ENCODE measurements at places on chromosomes 1 and 21.

- no peak for DNase-seq
Observed at GRCh38 chr1:91564888-91565701, 64.4 kb downstream of the CDC7 start.

GRCh38 chr21:37912616-37913015, 3.6 kb downstream of the KCNJ6 start:
- no peak for DNase-seq

GRCh38 chr1:94012708-94013366, 103.6 kb upstream of the GCLM start:
- no peak for DNase-seq

- DNase-seq: no peak
Observed at GRCh38 chr1:45187725-45188124, 18.7 kb downstream of the ZSWIM5 start.

DNA sequence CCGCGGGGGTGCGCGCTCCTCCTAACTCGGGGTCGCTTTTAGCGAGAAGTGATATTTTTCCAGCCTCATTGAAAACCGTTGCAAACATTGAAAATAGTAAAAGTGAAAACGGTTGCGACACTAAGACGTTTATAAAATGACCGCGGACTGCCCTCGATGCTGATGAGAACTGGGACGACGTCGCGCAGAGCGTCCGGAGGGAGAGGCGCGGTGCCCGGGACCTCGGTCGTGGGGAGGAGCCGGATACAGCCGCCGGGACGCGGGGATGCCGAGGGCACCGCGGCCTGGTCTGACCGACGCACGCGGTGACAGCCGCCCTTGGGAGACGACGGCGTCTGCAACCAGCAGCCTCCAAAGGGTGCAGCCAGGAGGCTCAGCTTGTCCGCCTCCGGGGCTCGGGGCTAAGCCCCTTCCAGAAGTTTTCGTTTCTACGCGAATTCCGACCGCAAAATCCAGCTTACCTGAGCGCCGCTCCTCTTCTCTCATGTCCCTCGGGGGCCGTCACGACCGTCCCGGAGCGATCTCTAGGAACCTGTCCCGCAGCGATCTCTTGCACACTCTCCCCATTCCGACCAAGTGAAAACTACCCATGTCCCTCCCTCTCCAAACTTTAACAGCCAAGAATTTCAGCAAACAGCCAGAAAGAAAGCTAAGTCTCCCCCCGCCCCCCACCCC, 144.4 kb upstream of the ETS2 start:
- no peak for DNase-seq

- DNase-seq: no peak
Observed at GRCh38 chr21:29379517-29380054, 80.9 kb downstream of the BACH1 start.

DNA sequence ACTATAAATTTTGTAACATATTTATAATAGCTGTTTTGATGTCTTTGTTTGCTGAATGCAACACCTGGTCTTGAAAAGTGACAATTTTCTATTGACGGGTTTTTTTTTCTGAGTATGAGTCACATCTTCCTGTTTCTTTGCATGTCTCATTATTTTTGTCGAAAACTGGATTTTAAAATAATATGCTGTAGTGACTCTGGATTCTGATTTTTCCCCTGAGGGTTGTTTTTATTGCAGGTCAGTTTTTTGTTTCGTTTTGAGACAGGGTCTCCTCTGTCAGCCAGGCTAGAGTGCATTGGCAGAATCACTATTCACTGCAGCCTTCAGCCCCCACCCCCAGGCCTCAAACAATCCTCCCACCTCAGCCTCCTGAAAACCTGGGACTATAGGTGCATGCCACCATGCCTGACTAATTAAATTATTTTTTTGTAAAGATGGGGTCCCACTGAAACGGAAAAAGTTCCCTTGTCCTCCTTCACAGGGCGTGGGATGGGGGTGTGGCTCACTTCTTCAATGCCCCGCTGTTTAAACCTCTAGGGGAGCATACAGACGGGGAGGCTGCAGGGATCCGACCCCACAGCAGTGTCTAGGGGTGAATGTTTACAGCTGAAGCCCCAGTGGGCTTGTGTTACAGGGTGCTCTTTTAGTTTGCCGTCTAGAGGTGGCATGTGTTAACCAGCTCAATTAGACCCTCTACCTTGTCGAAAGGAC, 11.3 kb upstream of the PPIE start:
- DNase-seq: no peak

- no peak for DNase-seq
Observed at GRCh38 chr1:223802602-223803001, 43.1 kb downstream of the TP53BP2 start.

DNA sequence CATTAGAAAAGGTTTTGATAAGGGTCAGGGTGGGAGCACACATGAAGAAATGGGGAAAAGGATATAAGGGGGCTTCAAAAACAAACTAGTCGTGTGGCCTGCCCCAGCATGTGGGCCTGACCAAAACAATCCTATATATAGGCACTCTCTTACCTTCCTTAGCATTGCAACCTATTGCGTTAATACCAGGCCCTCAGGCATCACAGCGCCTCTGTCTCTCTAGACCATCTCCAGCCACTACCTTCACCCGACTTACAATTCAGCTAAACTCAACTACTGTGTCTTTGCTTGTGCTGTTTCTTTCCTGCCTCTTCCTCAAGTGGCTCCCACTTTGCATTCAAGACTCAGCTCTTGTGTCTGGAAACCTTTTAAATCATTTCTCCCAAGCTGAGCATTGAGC, 47.0 kb upstream of the GJA5 start:
- no peak for DNase-seq

- no peak for DNase-seq
Observed at GRCh38 chr1:92459871-92460320, 26.8 kb downstream of the GFI1 start.

DNA sequence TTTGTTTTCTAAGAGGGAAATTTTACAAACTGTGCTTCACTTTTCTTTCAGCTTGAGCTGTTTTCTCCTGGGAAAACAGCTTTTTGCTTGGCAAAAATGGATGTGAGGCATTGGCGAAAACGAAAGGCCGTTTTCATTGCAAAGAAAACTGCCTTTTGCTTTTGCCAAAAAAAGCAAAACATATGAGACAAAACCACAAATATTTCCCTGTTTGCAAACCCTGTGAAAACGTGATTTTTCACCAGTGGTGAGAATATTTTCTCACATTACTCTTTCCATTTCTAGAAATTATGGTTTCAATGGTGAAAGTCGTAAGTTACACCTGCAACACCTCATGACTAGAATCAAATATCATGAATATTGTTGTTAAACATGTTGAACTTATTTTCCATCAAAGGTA, 74.0 kb upstream of the ZBTB18 start:
- no peak for DNase-seq

GRCh38 chr21:17435565-17436543, 77.0 kb upstream of the CXADR start:
- DNase-seq: no peak

GRCh38 chr1:44112486-44112885, 6.1 kb upstream of the KLF17 start:
- no peak for DNase-seq

- no peak for DNase-seq
Observed at GRCh38 chr1:39509360-39510009, 18.0 kb downstream of the BMP8A start.

DNA sequence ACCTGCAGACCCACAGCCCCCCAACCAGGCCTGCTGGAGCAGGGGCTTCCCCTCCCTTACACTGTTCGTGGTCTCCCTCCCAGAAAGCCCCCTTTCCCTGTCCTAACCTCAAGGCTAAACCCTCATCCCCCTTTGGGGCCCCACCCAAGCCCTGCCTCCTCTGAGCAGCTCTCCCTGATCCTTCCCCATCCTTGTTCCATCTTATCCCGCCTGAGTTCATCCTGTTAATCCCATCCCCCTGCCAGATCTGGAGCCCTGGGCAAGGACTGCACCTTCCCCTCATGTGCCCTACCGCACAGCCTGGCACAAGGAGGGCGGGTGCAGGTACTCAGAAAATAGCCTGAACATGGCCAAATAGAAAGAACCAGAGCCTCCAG, 6.9 kb upstream of the TNNT2 start:
- DNase-seq: no peak

DNA sequence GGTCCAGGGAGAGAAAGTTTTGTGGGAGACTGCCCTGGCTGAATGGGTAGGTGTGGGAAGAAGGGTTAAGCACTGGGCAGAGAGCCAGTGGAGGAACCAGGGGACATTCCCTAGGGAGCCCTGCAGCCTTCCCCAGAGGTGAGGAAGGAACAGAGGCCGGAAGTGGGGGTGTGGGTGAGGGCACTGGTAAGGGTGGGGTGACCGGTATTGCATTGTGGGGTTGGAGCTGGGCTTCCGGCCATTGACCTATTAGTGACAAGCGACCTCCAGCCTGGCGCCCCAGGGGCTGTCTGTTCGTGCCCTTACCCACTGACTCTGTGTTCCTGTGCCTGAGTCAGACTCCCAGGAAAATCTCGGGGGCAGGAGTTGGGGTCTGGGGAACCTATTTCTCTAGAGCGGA, 3.5 kb upstream of the TSPAN1 start:
- no peak for DNase-seq

DNA sequence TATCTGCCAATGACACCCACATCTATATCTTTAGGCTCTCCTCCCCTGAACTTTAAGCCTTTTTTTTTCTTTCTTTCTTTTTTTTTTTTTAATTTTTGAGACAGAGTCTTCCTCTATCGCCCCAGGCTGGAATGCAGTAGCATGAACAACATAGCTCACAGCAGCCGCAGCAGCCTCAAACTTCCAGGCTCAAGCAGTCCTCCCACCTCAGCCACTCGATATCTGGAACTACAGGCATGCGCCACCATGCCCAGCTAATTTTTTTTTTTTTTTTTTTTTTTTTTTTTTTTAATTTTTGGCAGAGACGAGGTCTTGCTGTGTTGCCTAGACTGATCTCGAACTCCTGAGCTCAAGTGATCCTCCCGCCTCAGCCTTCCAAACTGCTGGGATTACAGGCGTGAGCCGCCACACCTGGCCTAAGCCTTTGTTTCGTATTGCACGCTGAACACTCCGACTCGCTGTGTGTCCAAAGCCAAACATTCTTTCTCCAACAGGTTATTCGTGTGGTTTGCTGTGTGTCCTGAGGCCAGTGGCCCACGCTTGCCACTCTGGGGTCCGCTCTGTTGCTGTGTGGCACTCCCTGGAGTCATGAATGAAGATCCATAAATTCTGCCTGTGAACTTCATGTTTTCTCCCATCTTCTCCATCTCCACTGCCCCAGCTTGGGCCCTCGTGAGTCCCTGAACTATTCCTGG, 119.4 kb downstream of the CAMTA1 start:
- DNase-seq: no peak

All from hypothalamus (tissue), 51 donors.